Smooth muscle cell of the brain vasculature (primary cell): ENCODE measurements at places on chromosomes 1 and 21.

DNA sequence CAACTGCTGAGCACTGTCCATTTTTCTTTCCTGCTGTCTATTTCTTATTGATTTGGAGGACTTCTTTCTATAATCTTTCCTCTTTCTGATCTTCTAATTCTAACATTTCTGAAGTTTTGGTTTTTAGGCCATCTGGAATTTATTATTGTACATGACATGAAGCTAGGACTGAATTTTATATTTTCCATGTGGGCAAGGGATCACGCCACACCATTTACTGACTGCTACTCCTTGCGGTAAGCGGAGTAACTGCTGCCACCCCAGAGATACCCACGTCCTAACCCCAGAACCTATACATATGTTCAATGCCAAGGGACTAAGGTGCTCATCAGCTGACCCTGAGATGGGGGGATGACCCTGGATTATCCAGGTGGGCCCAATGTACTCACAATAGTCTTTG, 70.6 kb downstream of the NPHP4 start:
- DNase-seq, result no peak

- DNase-seq, result no peak
Observed at GRCh38 chr1:183995322-183996039, 42.0 kb downstream of the COLGALT2 start.

DNA sequence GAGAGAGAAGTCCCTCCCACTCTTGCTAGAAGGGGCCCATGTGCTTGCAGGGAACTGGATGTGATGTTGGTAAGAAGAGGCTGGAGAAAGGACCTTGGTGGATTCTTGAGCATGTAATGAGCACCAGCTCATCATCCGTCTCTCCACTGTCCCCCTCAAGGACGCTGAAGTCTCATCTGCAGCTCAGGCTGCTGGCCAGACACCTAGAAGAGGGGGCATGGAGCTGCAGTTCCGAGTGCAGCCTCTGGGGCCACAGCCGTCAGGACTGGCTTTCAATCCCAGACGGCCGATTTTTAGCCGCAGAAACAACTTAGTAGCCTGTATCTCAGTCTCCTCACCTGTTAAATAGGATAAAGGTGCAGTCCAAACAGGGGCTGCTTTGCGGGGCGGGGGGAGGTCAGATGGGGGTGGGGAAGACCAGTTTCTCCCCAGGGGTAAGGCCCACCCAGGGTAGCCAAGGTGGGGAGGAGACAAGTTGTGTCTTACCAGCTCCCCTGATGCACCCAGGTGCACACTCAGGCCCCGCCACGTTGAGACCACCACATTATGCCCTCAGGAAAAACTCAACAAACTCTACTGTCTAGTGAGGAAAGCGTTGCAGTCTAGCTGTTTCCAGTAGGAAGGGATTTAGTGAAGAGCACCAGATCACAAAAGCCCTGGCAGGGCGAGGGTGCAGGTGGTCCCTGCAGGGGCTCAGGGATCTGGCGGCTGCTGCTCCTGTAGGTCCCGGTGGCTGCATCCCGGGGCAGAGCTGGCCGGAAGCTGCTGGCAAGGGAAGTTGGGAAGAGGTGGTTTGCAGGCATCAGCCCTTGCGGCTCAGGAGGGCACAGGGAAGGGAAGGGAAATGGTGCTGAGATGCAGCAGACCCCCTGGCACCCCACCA, 29.5 kb downstream of the LDLRAP1 start:
- no peak for DNase-seq

DNA sequence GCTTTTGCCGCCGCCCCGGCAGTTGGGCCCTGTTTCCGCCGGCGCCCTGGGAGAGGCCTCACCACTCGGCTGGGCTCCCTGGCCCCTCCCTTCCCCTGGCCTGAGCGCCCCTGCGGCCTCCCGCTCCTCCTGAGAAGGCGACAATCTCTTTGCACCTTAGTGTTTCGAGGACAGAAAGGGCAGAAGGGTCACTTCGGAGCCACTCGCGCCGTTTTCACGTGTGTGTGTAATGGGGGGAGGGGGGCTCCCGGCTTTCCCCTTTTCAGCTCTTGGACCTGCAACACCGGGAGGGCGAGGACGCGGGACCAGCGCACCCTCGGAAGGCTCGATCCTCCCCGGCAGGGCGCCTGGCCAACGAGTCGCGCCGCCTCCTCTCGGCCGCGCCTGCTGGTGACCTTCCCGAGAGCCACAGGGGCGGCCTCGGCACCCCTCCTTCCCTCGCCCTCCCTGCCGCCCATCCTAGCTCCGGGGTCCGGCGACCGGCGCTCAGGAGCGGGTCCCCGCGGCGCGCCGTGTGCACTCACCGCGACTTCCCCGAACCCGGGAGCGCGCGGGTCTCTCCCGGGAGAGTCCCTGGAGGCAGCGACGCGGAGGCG, 432 bp upstream of the SIM2 start:
- no peak for DNase-seq

GRCh38 chr1:151814426-151814825, 9.2 kb upstream of the LINGO4 start:
- DNase-seq, result no peak

DNA sequence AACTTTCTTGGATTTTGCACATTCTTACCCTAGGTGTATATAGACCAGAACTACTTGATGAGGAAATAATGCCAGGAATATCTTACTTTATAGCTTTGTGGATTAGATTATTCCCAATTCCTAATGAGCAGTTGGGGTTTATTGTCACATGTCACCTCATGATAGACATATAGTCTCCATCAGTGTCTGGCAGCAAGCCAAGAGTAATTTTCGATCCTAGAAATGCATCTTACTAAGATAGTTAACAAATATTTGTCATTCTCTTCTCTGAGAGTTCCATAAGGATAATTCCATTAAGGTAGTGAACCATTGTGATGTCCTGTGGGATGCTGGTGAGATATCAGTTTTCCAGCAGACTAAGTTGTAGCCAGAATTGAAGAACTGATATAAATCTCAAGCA, 1282.9 kb upstream of the B3GALT2 start:
- no peak for DNase-seq

- peak; percentile 74 for DNase-seq
Observed at GRCh38 chr1:246784621-246785493, 60.6 kb downstream of the SCCPDH start.

DNA sequence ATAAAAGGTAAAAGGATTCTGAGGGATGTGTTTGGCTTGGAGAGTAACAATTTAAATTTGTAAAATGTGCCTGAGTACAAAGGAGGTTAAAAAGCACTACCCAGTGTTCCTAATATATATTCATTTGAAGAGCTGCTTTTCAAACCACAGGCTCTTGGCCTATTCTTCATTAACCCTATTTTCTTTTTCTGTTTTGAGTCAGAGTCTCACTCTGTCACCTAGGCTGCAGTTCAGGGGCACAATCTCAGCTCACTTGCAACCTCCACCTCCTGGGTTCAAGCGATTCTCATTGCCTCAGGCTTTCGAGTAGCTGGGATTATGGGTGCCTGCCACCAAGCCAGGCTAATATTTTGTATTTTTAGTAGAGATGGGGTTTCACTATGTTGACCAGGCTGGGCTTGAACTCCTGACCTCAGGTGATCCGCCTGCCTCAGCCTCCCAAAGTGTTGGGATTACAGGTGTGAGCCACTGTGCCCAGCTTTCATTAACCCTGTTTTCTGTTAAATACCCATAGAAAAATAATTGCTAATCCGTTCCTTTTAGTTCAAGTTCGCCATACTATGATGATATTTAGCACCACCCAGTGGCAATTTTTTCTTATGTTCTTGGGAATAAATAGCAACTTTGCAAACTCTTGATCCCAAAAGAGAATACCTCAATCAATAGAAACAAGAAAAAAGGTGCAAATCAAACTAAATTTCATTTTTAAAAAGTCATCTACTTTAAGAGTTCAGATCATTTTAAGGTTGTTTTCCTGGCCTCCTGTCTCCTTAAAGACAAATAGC, 30.5 kb downstream of the ZBTB8OS start:
- no peak for DNase-seq

DNA sequence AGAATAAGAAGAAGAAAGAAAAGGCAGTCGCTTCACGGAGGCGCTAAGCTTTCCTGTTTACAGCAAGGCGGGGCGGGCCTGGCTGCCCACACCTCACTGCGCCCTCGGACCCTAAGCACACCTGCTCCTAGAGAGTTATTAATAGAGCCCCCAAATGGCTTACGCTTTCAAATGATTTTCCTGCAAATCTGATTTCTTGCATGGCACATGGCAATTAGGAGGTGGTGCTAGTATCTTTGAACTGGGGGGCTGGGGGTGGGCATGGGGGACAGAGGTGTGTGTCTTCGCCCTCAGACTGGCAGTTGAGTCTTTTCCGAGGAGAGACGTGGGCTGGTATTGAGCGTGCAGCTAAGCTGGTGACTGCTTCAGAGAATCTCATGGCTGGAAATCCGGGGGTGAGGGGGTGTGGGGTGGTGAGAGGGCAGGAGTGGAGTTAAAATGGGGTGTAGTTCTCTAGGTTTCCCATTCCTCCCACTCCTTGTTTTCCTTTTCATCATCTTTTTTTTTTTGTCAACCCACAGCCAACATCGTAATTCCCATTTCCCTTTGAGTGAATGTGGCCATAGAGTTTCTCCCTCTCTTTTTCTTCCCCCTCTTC, 1.3 kb downstream of the S1PR1 start:
- no peak for DNase-seq

DNA sequence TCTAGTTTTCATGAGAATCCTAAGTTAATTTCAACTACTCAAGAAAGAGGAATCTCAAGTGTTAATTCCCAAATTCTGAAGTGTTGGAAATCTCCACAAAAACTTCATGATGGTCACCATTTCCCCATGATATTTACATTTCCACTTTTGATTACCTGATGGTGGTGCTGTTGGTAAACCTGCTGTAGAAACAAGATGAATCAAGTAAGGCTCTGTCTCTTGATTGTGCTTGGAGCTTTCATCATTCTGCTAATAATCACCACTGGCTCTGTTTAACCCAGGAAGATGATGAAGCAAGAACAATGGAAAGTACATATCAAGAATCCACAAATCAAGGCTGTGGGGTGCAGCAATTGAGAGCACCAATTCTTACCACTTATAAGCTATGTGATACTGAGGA, 77.8 kb downstream of the C4BPA start:
- DNase-seq, result no peak

GRCh38 chr1:204307334-204307883, 52.3 kb downstream of the PLEKHA6 start:
- no peak for DNase-seq

- DNase-seq, result no peak
Observed at GRCh38 chr1:53948291-53948690, 2.1 kb downstream of the LRRC42 start.

DNA sequence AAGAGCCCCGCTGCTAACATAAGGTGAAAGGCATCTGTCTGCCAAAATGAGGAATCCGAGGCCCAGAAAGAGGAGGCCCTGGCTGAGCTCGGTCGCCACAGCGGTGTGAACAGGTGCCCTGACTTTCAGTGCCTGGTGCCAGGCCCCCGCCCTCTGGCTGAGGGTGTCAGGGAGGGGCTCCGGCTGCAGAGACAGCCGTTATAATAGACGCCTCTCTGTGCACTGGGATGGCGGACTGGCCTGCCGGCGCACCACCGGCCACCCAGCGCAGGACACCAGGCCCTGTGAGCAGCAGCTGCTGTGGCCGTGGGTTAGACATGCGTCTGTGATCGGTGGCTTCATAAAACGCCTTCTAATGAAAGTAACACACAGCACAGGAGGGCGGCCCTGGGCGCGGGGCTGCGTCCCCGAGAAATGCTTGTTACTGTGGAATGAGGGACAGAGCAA, 51.4 kb upstream of the ACTRT2 start:
- DNase-seq, result no peak

DNA sequence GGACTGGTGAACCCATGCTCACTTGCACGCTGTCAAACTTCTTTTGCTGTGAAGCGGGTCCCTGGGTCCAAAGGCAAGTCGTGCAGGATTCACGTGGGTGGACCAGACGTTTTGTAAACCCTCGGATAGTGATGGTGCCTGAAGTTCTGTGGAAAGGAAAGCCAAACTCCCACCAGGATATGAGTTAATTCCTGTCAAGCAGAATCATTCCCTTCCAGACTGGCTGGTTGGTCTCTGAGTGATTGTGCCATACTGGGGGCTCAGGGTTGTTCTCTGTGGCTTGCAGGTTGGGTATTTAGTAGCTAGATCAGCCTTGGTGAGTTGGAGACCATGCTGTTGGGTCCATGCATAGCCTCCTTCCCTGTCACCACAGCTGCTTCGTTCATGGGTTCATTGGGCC, 32.7 kb upstream of the IGSF5 start:
- DNase-seq, result no peak

- no peak for DNase-seq
Observed at GRCh38 chr1:213861841-213862240, 125.9 kb upstream of the PROX1 start.

GRCh38 chr21:42062236-42063022, 8.7 kb upstream of the UMODL1 start:
- no peak for DNase-seq

- DNase-seq, result no peak
Observed at GRCh38 chr1:3114846-3115245, 45.8 kb downstream of the PRDM16 start.

GRCh38 chr21:42683371-42684108, 30.1 kb downstream of the PDE9A start:
- DNase-seq, result no peak

DNA sequence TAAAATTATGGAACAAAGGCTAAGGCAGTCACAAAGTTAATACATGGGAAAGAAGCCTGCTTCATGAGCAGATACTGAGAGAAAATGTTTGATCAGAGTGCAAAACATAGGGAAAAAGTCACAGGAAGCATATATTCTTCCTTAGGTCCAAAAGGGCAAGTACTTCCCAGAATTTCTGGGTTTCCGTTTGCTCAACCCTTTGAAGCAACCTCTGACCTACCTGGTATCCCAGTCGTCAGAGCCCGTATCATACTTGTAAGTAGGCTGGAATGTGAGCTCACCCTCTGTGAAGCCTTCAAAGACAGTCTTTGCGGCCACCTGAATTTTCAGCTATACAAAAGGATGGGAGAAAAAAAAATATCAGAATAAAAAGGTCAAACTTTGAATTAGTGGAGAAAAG, 20.5 kb upstream of the MTF1 start:
- no peak for DNase-seq

DNA sequence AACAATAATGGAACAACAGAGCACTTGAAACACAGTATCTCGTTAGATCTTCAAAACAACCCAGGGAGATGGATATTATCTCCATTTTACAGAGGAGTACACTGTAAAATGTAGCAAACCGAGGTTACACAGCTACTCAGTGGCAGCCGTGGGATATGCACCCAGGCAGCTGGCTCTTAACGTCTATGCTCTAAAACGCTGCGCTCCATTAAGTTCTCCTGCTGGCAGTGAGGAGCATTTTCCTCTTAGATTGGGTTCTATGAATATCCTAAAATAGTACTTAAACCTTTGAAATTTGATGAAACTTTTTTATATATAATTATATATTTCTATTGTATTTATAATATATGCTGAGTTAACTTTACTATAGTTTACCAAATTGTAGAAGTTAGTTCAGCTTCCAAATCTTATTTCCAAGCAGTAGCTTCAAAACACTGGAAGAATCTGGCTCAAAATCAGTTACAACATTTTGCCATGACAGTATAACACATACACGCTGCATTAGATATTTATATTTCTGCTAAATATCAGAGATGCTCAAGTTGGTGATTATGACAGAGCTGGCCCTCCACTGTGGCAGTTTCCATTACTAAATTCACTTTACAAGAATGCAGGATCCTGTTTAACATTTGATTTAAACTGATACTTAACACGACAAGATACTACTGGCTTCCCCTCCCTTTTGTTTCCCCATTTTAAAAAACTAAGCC, 49.5 kb downstream of the TGFBR3 start:
- no peak for DNase-seq

- no peak for DNase-seq
Observed at GRCh38 chr1:160544647-160545046, 21.6 kb upstream of the SLAMF6 start.
